NCI-H1048 (cell line): ENCODE measurements at places on chromosomes 6 and 20.

GRCh38 chr6:117961301-117961700, 54.2 kb downstream of the SLC35F1 start:
- DNase-seq: no peak

DNA sequence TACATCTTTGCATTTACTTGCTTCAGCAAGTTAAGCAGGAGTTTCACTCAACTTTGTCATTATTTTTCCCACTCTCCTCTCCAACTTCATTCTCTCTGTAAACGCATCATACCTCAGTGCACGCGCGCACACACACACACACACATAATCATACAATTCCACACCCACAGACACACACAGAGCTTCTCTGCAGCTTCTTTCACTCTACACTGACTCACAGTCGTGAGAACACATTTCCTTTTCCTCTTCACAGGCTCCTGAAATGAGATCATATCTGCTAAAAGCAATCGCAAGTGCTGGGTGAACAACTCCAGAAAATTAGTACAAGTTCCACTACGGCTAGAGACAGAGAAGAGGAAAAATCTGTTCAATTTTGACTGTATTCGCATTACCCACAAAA, 215.4 kb downstream of the PTPRT start:
- no peak for DNase-seq

GRCh38 chr6:111829998-111830397, 43.3 kb downstream of the FYN start:
- no peak for DNase-seq

- peak; percentile 24 for DNase-seq
Observed at GRCh38 chr6:75205776-75206575, at the start of gene COL12A1. COL12A1 (minus strand) TSS chr6:75206053; CDS start chr6:75202792, 3,261 bp downstream.

DNA sequence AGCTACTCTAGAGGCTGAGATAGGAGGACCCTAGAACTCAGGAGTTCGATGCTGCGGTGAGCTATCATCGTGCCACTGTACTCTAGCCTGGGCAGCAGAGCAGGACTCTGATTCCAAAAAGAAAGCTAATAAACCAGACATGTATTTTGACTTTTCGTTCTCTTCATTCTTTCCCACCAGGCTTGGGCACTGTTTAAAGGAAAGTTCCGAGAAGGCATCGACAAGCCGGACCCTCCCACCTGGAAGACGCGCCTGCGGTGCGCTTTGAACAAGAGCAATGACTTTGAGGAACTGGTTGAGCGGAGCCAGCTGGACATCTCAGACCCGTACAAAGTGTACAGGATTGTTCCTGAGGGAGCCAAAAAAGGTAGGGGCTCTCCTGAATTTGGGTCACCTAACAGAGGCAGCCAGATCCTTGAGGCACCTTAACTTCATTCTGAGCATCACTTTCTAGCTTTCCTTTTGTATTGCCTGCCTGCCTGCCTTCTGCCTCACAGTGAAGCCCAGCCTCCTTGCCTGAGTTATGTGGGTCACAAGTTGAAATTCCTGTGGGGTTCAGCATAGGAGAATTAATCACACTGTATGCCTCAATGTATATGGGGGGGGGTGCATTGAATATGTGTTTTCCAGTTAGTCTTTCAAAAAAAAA, 3.2 kb downstream of the IRF4 start:
- DNase-seq: no peak
